ENCODE measurements at places on chromosomes 12 and 14.

DNA sequence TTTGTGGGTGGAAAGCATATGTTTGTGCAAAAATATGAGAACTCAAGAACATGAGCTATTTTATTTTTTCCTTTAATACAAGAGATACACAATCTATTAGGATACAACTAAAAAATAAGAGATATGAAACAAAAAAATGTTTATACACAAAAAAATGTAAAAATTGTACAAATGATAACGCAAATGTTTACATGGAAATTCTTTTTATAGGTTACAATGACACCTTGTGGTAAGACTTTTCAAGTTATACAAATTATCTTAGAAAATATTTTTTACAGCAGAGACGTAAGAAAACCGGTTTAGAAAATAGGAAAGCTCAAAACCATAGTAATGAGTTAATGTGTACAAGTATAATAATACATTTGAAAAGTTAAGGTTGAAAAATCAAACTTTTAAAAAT, 25.5 kb downstream of the CEP83 start:
- DNase-seq: no peak

GRCh38 chr12:33994857-33995808, 27.2 kb upstream of the ALG10 start:
- DNase-seq: no peak

DNA sequence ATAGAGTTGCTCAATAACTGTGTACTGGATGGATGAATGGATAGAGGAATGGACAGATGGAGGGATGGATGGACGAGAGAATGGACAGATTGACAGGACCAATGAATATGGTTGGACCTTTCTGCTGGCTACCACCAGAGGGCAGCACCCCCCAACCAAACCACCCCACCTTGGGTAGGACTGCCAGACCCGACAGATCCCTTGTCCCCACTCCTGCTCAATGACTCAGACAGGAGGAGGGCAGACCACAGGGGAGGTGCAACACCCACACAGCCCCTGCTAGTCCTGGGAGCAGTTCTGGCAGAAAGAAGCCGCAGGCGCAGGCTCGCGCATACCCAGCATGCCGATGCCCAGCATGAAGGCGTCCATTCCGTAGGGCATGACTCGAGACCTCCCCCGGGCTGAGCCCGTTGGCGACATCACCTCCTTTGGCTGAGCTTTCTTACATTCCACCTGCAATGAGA, 12.4 kb downstream of the MSI1 start:
- DNase-seq: peak; percentile 34

DNA sequence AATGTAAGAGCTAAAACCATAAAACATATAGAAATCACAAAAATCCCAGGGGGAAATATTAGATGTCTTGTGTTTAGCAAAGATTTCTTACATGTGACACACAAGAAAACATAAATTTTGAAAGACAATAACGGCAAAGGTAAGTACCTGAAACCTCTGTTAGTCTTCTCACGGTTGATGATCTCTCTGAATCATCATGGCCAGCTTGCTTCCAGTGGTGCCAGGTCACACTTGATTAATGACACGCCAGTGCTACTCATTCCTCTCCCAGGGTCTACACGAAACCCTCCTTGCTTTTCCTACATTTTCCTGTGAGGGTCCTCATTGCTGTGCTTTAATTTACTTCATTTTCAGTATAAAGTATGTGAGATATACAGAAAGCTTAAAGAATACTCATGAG, 114.4 kb upstream of the PARP11 start:
- DNase-seq: no peak

DNA sequence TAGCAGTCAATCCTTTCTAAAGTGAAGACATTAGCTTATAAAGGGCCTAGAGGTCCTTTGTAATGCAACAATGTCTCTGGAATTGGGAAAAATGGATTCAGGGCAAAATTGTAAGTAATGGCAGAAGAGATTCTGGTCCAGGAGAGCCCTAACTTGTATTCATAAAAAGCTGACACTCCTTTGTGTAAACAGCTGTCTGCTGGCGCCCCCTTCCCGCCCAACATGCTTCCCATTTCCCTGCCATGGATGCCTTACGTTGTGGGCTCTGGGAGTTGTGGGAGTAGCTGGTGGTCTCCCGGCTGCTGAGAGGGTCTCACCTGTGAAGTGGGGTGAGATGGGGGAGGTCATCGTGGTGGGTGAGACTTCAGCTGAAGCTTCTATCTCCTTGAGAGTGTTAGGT, 2.3 kb downstream of the ACRBP start:
- DNase-seq: no peak

GRCh38 chr12:131671871-131672270, 39.0 kb upstream of the SFSWAP start:
- DNase-seq: no peak

DNA sequence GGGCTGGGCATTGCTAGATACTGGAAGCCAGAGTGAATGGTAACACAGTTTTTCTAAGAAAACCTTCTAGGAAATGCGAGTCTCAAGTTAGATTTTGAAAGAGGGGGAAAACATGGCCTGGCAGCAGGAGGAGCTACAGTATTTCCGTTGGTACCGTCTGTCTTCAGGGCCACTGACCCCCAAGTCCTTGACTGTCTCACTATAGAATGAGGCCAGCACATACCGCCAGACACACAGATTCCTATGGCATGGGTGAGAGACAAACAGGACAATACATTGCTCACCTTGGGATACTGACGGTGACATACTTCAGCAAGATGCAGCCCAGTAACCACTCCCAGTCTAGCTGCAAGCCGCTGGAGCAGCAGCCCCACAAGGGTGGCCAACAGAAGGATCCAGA, 21.7 kb downstream of the SLC11A2 start:
- no peak for DNase-seq

DNA sequence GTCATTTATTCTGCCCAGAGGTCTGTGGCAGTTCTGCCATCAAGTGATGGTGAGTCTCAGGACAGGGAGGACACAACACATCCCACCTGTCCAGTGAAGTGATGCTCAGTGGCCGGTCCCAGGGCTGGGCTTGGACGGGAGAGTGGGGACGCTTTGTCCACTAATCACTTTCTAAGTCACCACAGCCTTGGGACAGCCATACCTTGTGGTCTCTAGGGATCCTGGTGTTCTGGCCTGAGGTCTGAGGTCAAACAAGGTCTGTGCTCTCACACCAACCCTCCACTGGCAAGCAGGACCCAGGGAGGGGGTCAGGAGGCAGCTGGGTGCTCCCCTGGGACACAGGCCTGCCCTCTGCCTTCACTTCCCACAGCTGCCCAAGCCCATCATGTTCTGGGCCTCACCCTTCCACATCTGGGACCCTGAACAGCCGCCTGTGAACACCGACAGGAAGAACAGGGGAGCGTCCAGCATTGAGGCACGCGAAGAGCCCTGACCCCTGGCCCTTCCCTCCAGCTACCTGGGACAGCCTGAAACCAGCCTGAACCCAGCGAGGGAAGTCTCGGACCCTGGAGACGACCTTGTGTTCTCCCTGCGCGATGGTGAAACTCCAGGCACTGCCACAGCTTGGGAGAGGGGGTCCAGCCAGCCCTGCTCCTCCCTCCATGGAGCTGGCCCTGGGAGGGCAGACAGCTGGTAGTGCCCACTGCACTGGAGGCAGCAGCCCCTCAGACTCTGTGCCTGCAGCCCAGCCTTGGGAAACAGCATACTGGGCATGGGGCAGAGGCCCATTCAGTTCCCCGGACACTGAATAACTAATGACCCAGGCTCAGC, 19.7 kb upstream of the GPR132 start:
- no peak for DNase-seq

DNA sequence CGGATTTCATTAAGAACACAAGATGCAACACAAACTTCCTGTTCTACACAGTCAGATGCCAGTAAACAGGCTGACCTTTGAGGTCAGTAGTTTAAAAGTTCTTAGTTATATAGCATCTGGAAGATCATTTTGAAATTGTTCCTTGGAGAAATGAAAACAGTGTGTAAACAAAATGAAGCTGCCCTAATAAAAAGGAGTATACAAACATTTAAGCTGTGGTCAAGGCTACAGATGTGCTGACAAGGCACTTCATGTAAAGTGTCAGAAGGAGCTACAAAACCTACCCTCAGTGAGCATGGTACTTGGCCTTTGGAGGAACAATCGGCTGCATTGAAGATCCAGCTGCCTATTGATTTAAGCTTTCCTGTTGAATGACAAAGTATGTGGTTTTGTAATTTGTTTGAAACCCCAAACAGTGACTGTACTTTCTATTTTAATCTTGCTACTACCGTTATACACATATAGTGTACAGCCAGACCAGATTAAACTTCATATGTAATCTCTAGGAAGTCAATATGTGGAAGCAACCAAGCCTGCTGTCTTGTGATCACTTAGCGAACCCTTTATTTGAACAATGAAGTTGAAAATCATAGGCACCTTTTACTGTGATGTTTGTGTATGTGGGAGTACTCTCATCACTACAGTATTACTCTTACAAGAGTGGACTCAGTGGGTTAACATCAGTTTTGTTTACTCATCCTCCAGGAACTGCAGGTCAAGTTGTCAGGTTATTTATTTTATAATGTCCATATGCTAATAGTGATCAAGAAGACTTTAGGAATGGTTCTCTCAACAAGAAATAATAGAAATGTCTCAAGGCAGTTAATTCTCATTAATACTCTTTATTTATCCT, 13.5 kb downstream of the PTGER2 start:
- no peak for DNase-seq

- no peak for DNase-seq
Observed at GRCh38 chr12:4084573-4084972, 189.0 kb upstream of the CCND2 start.

GRCh38 chr12:112007945-112008344, 5.0 kb downstream of the TMEM116 start:
- no peak for DNase-seq

- DNase-seq: no peak
Observed at GRCh38 chr12:27711967-27712366, 1.3 kb downstream of the MRPS35 start.

- no peak for DNase-seq
Observed at GRCh38 chr12:49706351-49707127, 666 bp downstream of the FMNL3 start.

DNA sequence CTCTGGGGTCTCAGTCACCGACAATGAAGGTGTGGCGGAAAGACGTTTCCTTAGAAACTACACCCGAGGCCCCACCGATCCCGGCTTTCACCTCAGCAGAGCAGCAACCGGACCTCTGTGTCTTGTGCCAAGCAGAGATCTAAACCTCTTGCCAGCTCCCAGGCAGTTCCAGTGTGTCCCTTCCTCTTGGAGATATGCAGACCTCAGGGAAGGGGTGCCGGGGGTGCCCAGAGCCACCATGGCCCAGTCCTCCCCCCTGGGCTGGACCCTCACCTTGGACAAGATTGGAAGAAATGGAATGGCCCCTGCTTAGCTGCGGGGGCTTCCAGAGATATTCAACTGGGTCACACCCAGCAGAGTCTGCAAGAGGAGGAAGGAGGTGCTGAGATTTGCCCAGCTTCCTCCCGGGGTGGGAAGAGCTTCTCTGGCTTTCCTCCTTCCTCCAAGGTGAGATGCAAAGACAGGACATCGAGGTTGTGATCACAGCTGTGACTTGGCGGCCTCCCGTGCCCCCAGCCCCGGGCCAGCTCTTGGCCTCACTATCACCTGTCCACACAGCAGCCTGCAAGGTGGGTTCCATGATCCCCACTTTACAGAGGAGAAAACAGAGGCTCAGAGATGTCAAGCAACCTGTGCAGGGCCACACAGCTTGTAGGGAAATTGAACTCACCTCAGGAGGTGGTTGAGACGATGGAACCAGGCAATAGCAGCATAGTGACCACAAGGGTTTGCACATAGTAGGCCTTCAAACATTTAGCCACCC, 281.7 kb upstream of the RTL1 start:
- DNase-seq: no peak

DNA sequence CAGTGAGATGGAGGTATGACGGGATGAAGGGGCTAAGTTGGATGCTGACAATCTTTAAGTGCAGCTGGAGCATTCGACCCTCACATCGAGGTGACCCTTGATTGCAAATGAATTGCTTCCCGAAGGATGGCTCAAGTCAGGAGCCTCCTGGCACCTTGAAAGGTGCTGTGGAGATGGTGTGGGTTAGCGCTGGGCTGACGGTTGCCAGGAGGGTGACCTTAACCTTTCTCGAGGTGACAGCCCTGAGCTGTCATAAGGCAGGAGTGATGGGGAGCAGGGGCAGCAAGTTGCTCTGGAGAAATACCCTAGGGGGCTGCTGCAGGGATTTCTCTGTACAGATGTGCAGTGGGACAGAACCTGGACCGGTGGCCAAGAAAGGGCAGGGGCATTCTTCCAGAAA, 122.8 kb downstream of the CRACR2A start:
- no peak for DNase-seq

GRCh38 chr12:123532808-123533649, 490 bp downstream of the RILPL1 start:
- DNase-seq: no peak

GRCh38 chr12:42163913-42164312, 19.2 kb upstream of the GXYLT1 start:
- no peak for DNase-seq

DNA sequence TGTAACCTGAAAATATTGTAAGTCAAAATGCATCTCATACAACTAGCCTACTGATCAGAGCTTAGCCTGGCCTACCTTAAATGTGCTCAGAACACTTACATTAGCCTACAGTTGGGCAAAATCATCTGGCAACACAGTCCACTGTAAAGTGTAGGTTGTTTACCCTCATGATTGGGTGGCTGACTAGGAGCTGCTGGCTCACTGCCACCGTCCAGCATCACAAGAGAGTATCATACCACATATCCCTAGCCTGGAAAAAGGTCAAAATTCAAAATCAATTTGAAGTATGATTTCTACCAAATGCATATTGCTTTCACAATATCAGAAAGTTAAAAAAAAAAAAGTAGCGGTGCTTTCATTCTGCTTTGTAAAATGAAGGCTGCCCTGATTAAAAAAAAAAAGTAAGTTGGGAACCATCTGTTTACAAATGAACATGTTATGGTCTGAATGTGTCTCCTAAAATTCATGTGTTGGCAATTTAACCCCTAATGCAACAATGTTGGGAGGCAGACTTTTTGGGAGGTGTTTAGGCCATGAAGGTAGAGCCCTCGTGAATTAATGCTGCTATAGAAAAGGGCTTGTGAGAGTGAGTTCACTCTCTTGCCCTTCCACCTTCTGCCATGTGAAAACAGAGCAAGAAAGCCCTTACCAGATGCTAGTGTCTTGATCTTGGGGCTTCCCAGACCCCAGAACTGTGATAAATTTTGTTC, 211.8 kb downstream of the PPM1H start:
- no peak for DNase-seq

GRCh38 chr14:53054457-53054856, 98.7 kb downstream of the DDHD1 start:
- no peak for DNase-seq

- DNase-seq: no peak
Observed at GRCh38 chr14:94685166-94685581, 73.0 kb downstream of the SERPINA3 start.

Measured in T-helper 22 cell (primary cell).